ENCODE measurements at places on chromosomes 7 and 10. TPM values are rescaled to one million over a fixed set of nuclear protein-coding genes. Genes with fewer than 3 reads are reported as not detected.

DNA sequence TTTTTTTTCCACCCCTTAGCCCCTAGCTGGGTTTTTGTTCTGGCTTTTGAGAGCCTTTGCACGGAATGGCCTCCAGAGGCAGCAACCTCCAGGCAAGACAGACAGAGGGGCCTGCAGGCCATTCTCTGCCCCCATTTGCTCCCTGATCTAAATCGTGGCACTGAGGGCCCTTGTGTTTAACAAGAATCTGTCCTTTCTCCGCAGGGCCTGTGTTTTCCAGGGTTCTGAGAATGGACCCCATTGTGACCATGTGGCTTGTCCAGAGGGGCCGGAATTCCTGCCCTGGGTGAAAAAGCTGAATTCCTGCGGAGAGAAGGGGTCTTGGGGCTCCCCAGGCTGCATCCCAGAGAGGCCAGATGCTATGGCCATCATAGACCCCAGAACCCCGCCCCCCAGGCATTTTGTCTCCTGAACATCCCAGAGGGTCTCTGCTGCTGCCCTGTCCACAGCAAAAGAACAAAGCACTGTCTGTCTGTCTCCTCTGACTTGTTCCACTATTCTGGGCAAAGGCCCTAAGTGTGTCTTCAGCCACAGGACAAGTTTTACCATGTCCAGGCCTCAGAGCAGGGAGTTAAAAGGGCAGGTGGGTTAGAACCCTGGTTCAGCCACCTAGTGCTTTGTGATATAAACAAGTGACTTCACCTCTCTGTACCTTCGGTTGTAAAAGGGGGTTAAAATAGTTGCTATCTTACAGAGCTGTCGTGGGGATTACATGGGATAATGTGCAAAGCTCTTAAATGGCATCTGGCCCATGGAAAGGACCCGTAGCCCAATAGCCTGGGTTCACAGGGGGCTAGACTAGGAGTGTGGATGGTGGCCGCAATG, 155.6 kb downstream of the SH3PXD2A start:
- DNase-seq, result no peak

DNA sequence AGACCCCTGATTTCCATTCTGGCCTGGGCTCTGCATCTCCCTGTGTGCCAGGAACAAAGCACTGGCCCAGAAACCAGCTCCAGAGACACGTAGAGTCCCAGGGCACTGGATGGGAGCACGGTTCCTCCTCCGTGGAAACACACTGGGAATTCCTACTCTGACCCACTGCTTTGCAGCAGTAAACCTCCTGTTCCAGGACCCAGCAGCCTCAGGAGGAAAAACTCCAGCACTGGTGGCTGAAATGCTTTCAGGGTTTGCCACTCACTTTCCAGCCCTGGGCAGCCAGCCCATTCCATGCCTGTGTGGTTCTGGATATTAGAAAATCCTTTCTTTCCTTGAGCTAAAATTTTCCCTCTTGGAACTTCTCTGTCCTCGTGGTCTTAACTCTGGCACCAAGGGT, 58.0 kb downstream of the FAM171A1 start:
- no peak for DNase-seq

DNA sequence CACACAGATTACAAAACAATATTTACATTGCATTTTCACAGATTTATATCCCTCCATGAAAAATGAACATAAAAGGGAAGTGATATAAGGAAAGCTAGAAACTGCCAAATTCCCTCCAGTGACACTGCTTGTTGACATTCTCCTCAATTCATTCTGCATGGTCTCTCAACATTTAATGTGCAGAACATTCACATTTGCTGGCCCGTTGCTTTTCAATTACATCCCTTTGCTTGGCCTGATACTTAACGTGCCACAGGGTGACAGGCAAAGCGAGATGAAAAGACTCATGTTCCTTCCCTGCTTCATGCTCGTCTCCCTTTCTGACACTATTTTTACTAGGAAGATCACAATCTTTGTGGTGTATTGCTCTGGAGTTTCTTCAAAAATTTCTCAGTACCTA, 1019.7 kb upstream of the LRRN3 start:
- DNase-seq, result no peak

- DNase-seq, result no peak
Observed at GRCh38 chr7:33982425-33982786, 77.1 kb downstream of the BMPER start.

DNA sequence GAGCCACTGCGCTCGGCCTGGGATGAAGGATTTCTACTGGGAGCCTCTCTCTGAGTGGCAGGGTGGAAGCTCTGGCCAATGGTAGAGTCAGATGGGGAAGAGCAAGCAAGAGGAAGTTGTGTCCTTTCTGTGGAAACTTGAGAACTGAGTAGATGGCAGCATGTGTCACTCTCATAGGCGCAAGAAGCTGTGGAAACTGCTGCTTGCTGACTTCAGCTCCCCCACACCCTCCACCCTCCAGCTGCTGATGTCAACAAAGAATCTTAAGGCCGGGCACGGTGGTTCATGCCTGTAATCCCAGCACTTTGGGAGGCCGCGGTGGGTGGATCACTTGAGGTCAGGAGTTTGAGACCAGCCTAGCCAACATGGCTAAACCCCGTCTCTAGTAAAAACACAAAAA, 39.8 kb upstream of the SRGN start:
- DNase-seq, result peak; percentile 33

GRCh38 chr7:20193242-20193777, 23.9 kb downstream of the MACC1 start:
- DNase-seq, result no peak

GRCh38 chr7:28088032-28088431, 92.6 kb downstream of the JAZF1 start:
- no peak for DNase-seq

DNA sequence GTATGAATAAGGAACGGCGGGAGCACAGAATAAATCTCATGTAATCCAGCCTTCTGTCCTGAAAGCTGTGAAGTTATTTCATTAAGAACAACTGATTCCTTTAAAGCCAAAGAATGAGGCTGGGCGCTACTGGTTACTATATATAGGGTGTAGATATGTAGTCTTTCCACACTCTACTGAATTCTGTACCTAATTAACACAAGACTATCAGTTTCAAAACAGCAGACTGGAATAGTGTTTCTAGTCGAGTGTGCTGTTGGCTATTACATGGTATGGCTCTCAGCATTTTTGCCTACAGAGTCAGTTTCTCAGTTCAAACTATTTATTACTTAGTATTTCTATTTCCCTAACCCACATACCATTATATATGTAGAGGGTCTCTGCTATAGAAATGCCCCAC, 163.3 kb downstream of the THSD7A start:
- DNase-seq, result no peak

DNA sequence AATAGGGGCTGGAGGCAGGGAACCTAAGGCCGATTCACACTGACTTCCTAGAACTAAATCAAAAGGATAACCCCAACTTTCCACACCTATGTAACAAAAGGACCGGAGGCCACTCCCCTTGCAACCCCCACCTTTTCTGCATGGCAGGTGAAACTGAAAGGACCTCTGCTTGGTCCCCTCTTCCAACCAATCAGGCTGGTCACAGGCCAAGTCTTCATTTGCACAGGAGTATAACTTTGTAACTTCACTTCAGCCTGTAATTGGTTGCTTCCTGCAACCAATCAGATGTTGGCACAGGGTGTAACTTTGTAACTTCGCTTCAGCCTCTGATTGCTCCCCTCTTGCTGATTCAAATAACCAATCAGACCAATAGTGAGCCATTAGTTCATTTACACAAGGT, 190.0 kb downstream of the FAM107B start:
- no peak for DNase-seq

The TES gene
- 13.9 TPM for total RNA-seq

The CCAR1 gene
- total RNA-seq, result 27.5 TPM

The TMEM176A gene
- total RNA-seq, result 18.5 TPM

The PAPOLB gene
- total RNA-seq, result 0.05 TPM

The IGF2BP3 gene
- 0.38 TPM for total RNA-seq
